A172 (cell line): ENCODE measurements at places on chromosomes 2 and 18. TPM values are rescaled to one million over a fixed set of nuclear protein-coding genes. Genes with fewer than 3 reads are reported as not detected.

GRCh38 chr2:221447310-221447709, 124.8 kb downstream of the EPHA4 start:
- DNase-seq = peak; percentile 61

The DYSF gene
- 10.6 and 13.6 TPM in 2 replicates for total RNA-seq

The PRKAG3 gene
- total RNA-seq = not detected in 2 replicates

The ANKRD62 gene
- not detected in 2 replicates for total RNA-seq

The PRSS56 gene
- not detected in 2 replicates for total RNA-seq

The TMEM247 gene
- not detected in 2 replicates for total RNA-seq

DNA sequence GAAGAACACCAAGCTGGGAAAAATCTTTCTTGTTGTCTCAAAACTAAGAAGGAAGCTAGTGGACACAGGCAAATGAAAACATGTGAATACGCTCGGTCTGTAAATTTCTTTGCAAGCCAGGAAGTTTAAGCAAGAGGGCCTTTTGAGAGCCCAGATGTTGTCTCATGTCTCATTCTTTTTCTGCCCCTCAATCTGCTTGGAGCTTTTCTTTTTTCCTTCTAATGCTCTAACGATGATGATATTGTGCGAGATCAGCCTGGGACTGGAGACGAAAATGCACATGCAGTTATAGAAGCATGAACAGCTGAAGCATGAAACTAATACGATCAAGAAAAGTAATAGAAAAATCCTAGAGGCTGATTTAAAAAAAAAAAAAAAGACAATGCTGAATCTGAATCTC, 138.6 kb upstream of the CHAC2 start:
- no peak for DNase-seq

The BOK gene
- total RNA-seq = 0.07 and 0.60 TPM in 2 replicates

DNA sequence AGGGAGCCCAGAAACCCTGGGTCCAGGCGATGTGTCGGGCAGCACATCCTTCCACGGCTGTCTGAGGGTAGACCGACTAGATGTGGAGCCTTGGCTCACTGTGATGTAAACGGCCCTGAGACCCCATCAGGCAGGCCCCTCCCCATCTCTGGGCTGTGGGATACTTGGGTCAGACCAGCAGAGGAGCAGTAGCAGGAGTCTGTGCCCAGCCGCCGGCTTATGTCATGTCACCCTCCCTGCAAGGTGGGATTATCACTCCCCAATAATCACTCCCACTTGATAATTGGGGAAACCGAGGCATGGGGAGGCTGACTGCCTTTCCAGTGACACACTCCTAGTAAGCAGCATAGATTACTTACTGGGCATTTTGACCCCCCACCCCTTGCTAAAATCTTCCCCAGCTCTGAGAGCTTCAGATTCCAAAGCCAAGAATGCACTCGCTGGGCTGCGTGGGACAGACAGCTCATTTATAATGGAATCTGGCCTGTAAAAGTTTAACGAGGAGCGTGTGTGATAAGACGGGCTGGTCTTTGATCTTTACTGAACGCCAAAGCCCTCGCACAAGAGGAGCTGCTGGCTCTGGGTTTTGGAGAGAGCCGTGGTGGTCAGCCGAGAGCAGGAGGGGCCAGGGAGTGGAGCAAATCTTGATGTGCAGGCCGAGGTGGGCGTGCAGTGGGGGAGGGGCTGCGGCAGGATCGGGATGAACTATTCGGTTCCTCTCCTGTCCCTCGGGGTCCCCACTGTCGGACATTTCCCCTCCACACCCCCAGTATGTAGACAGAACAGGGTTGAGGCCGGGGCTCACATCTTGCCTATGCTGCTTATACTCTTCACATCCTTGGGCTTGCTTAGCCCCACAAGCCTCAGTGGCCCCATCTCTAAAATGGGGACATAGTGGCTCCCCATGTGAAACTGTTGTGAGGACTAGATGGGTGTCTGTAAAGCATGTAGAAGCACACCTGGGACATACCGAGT, 200.0 kb downstream of the GLI2 start:
- peak; percentile 89 for DNase-seq

- no peak for DNase-seq
These were observed 74.0 kb downstream of the CERS6 start for GRCh38 chr2:168529900-168530561.

GRCh38 chr2:40430776-40431599, 20.9 kb downstream of the SLC8A1 start:
- no peak for DNase-seq

The AMER3 gene
- total RNA-seq = not detected in 2 replicates

- DNase-seq = no peak
These were observed 228.4 kb upstream of the SLC35G4 start for GRCh38 chr18:11380968-11381367.

The PROC gene
- total RNA-seq = 2.7 and 2.8 TPM in 2 replicates

The SYT4 gene
- not detected in 2 replicates for total RNA-seq

- DNase-seq = no peak
These were observed 33.7 kb upstream of the BZW1 start for GRCh38 chr2:200778038-200778437.

The MYO5B gene
- 25.8 and 29.5 TPM in 2 replicates for total RNA-seq

- no peak for DNase-seq
These were observed 42.3 kb downstream of the SULT1C2 start for GRCh38 chr2:108330979-108331378.

The PIKFYVE gene
- 25.6 and 29.2 TPM in 2 replicates for total RNA-seq

GRCh38 chr2:96098900-96099590, 17.3 kb downstream of the ADRA2B start:
- no peak for DNase-seq

The PPP1R1C gene
- total RNA-seq = 2.4 and 4.8 TPM in 2 replicates

- DNase-seq = no peak
These were observed 188.0 kb upstream of the NT5C1B start for GRCh38 chr2:18777250-18777812.

- no peak for DNase-seq
These were observed 26.1 kb upstream of the C1D start for GRCh38 chr2:68088940-68089339.

The WNT10A gene
- 0.36 and 1.5 TPM in 2 replicates for total RNA-seq

GRCh38 chr2:228556717-228557116, 375.2 kb upstream of the SPHKAP start:
- no peak for DNase-seq

GRCh38 chr18:44539926-44540325, 140.8 kb upstream of the SETBP1 start:
- no peak for DNase-seq

DNA sequence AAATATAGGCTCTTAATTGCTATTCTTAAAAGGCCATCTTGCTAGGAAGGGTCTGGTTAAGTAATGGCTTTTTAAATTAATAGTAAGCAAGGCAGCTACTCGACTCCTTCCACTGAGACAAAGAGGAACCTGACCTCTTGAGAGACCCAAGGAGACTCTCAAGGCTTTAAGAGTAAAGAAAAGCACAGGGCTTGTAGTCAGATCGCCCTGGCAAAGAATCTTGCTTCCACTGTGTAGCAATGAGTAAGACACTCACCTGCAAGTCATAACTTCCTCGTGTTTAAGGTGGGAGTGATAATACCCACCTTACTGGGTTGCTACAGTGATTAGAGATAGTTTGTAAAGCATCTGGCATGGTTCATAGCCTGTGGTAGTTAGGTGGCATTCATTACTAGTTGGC, 274.5 kb downstream of the TSN start:
- no peak for DNase-seq

The POTEJ gene
- not detected in 2 replicates for total RNA-seq

DNA sequence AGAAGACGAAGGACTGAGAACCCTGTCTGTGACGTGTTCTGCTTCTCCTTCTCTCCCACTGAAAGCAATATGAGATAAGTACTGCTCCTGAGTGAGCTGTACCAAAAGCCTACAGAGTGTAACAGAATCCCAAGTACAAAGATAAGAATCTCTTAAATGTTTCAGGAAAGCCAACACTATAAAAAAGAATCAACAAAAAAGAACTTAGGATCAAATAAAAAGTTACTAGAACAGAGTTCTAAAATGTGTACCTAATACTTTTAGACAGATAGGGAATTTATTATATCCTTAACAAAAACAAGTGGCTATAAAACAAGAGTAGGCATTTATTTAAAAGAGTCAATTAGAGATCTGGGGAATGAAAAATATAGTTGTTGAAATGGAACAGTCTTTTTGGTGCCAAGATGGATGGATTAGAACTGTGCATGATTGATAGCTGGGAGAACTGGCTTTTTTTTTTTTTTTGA, 49.0 kb downstream of the NCOA1 start:
- DNase-seq = no peak
